Activated CD4-positive, alpha-beta T cell treated with anti-CD3 and anti-CD28 coated beads for 36 hours (primary cell): ENCODE measurements at places on chromosomes 1 and 21.

- no peak for DNase-seq
- H3K4me1 ChIP-seq = no peaks in the 10 kb centered on the region
- no peaks in the 10 kb centered on the region for H3K27me3 ChIP-seq
- H3K36me3 ChIP-seq = no peaks in the 10 kb centered on the region
- H3K4me3 ChIP-seq = no peak overlapping the region
- no peak overlapping the region for H3K27ac ChIP-seq
Observed at GRCh38 chr21:21029164-21029563, 31.0 kb downstream of the NCAM2 start.

- DNase-seq = no peak
- no peaks in the 10 kb centered on the region for H3K36me3 ChIP-seq
- no peak overlapping the region for H3K27ac ChIP-seq
- H3K4me1 ChIP-seq = no peaks in the 10 kb centered on the region
- H3K27me3 ChIP-seq = no peaks in the 10 kb centered on the region
- no peak overlapping the region for H3K4me3 ChIP-seq
Observed at GRCh38 chr21:24148461-24148860, 1458.8 kb downstream of the MRPL39 start.

DNA sequence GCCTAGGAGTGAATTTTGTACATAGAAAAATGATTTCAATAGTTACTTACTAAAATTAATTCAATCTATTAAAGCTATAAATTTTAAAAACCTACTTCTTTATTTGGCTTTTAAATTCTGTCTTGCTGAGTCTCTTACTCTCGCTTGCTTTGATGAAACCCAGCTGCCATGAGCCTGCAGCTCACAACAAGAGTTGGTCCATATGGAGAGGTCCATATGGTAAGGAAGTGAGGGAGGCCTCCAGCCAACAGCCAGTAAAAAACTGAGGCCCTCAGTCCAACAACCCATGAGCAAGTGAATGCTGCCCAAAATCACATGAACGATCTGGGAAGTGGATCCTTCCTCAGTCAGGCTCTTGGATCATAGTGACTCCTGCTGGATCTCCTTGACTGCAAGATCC is 89.9 kb upstream of the CXADR start:
- H3K27me3 ChIP-seq = peaks cover 5% of the 10 kb centered on the region
- no peak overlapping the region for H3K4me3 ChIP-seq
- H3K27ac ChIP-seq = no peak overlapping the region
- H3K36me3 ChIP-seq = no peaks in the 10 kb centered on the region
- no peaks in the 10 kb centered on the region for H3K4me1 ChIP-seq
- no peak for DNase-seq

DNA sequence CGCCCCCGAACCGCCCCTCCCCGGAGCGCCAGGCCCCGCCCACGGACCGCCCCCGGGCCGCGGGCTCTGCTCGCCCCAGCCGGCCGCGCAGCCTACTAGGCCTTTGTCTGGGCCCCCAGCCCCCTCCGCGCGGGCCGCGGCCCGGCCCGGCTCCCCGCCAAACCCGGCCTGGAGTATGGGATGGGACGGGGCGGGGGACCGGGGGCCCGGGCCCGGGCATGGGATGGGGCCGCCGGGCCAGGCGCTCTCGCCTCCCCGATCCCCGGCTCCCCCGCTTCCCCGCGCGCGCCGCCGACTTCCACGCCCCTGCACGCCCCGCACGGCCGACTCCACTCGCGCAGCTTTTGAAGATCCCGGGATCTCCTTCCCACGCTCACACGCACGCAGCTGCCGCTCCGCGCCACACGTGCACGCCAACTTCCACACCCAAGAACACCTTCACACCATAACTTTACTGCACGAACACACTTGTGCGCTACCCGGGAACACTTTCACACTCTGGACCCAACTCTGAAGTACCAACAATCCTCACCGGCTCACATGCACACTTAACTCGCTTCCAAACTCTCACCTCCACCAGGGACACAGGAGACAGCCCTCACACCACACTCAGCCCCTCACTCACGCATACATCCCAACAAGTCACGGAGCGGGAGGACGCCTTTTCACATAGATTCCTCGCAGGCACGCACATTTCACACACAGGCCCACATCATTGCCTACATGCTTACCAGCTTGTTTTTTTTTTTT is 437 bp upstream of the HSPG2 start:
- H3K27me3 ChIP-seq = peaks cover 10% of the 10 kb centered on the region
- H3K4me1 ChIP-seq = peaks cover 20% of the 10 kb centered on the region
- H3K36me3 ChIP-seq = no peaks in the 10 kb centered on the region
- H3K4me3 ChIP-seq = peak overlapping the region; percentile 74

DNA sequence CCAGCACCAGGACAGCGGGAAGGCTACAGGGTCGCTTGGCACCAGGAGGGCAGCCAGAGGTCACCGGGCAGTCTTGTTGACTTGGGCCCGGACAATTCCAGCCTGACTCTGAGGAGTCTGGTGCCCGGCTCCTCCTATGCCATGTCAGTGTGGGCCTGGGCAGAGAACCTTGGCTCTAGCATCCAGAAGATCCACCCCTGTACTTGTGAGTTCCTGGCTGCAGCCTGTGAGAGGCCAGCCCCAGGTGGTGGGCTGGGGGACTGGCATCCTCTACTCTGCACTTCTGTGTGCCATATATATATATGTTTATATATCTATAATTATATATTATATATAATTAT is 11.6 kb upstream of the PTPN7 start:
- peak; percentile 53 for DNase-seq
- H3K27me3 ChIP-seq = no peaks in the 10 kb centered on the region
- no peaks in the 10 kb centered on the region for H3K36me3 ChIP-seq
- no peaks in the 10 kb centered on the region for H3K4me1 ChIP-seq
- H3K27ac ChIP-seq = no peak overlapping the region

- no peaks in the 10 kb centered on the region for H3K36me3 ChIP-seq
- DNase-seq = no peak
- H3K27ac ChIP-seq = no peak overlapping the region
- H3K27me3 ChIP-seq = peaks cover 8% of the 10 kb centered on the region
Observed at GRCh38 chr1:222034790-222035189, 292.9 kb upstream of the DUSP10 start.

GRCh38 chr1:216621536-216621935 is 101.7 kb downstream of the ESRRG start:
- no peak overlapping the region for H3K4me3 ChIP-seq
- H3K27ac ChIP-seq = no peak overlapping the region
- H3K4me1 ChIP-seq = no peaks in the 10 kb centered on the region
- no peaks in the 10 kb centered on the region for H3K36me3 ChIP-seq
- no peak for DNase-seq
- no peaks in the 10 kb centered on the region for H3K27me3 ChIP-seq
